Gastroesophageal sphincter (tissue), 4 donors: ENCODE measurements at places on chromosomes 16 and 17. TPM values are rescaled to one million over a fixed set of nuclear protein-coding genes. Genes with fewer than 3 reads are reported as not detected.

ANKRD40CL gene
- not detected for total RNA-seq

NECAB2 gene
- total RNA-seq, result not detected

TPSAB1 gene
- 86.2 TPM for total RNA-seq

SHMT1 gene
- total RNA-seq, result 23.0 TPM

TOP2A gene
- 0.96 TPM for total RNA-seq

NOG gene
- not detected for total RNA-seq

DNAAF8 gene
- 0.62 TPM for total RNA-seq

SLFN12L gene
- 1.9 TPM for total RNA-seq

DLX3 gene
- not detected for total RNA-seq

DNA sequence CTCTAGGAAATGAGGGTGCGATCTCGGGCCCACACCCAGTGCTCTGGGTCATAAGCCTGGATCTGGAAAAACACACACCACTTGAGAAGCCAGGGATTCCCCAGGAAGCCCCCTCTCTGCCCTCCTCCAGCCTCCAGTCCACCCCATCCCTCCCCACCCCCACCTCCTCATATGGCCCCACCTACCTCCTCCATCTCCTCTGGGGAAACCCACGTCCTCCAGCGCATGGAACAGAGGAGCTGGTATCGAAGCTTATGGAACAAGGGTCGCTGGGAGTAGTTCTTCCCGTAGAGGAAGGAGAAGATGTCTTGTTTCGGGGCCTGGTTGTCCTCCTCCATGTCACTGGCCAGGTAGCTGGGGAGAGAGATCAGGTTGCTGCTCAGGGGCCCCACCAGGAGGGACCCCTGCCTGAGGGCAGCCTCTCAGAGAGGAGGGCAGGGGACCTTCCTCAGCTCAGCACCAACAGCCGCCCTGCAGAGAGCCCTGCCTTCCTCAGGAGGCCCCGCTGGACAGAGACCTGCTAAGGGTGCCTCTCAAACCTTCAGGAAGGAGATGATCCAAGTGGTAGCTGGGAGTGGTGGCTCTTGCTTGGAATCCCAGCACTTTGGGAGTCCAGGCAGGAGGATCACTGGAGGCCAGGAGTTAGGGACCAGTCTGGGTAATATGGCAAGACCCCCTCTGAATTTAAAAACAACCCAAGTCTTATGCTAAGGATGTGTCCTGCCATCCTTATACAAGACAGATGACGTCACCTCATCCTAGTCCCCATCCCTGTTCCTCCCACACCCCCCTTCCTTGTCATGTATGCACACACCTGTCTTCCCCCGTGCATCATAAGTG lies 5.0 kb downstream of the SPDYE4 start:
- no peak overlapping the region for H3K4me3 ChIP-seq
- ATAC-seq, result no peak
- H3K4me1 ChIP-seq, result no peaks in the 10 kb centered on the region

DNA sequence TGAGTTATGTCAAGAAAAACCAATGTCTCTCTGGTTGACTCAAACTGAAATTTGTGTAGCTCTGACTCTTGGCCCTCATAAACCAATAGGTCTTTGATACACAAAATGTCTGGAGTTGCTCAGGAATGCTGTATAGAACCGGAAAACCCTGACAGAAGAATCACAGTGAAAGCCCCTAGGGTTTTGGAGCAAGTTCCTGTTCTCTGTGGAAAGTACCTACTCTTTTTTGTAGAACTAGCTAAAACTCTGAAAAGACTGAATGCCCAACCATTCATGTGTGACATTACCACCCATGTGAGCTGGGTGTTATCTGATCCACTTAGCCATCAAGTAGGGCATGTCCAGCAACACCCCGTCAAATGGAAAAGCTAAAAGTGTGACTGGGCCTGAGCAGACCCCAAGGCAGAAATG lies 28.8 kb downstream of the CCL4 start:
- no peak overlapping the region for H3K27ac ChIP-seq
- H3K4me1 ChIP-seq, result no peaks in the 10 kb centered on the region
- no peak for ATAC-seq
- peaks cover 35% of the 10 kb centered on the region for H3K27me3 ChIP-seq
- no peaks in the 10 kb centered on the region for H3K36me3 ChIP-seq
- no peak overlapping the region for H3K4me3 ChIP-seq

- no peak overlapping the region for H3K4me3 ChIP-seq
- H3K27ac ChIP-seq, result no peak overlapping the region
- H3K27me3 ChIP-seq, result no peaks in the 10 kb centered on the region
- H3K36me3 ChIP-seq, result peaks cover 34% of the 10 kb centered on the region
- H3K4me1 ChIP-seq, result no peaks in the 10 kb centered on the region
Observed at GRCh38 chr16:53636978-53637377, 66.7 kb downstream of the RPGRIP1L start.

GRCh38 chr16:4564661-4565267 lies 8.6 kb downstream of the C16orf96 start:
- no peak overlapping the region for H3K27ac ChIP-seq
- no peaks in the 10 kb centered on the region for H3K4me1 ChIP-seq
- H3K27me3 ChIP-seq, result no peaks in the 10 kb centered on the region

DNA sequence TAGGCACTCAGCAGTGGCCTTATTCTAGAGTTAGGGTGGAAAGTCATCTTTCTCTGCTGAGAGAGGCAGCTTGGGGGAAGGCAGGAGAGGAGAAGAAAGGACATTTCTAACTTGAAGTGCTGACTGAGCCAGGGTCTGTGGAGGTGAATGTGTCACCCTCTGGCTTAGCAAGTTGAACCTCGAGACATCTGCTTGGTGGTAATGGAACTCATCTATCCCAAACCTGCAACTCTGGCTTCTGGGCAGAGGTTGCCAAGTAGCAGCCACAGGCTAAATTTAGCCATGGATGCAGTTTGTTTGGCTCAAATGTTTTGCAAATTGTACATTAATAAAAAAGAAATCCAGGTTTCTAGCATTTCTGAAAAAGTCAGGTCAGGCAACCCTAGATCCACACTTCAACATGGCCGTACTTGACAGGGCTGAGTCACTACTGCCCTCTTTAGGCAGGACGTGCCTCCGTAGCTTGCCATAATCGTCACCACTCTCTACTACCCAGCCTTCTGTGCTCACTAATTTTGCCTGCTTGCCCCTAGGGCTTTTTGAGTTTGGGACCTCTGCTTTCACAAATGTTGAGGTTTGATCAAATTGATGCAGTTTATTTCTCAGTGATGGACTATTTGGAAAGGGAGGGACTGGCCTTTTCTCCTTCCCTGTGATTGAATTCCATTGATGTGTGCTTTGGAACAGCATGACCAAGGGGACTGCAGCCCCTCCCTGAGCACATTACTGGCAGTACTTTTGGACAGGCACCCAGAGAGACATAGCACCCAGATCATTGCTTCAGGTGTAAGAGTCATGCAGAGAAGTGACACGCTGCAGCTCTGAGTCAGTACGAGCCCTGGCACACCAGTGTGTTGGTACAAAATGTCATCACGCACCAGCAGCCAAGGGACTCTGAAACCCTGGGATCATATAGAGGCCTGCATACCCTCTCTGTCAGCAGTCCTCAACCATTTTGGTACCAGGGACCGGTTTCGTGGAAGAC lies 5.2 kb downstream of the CDH13 start:
- H3K27me3 ChIP-seq, result peaks cover 60% of the 10 kb centered on the region
- H3K27ac ChIP-seq, result no peak overlapping the region
- peaks cover 6% of the 10 kb centered on the region for H3K4me1 ChIP-seq
- no peak for ATAC-seq
- H3K4me3 ChIP-seq, result no peak overlapping the region

DNA sequence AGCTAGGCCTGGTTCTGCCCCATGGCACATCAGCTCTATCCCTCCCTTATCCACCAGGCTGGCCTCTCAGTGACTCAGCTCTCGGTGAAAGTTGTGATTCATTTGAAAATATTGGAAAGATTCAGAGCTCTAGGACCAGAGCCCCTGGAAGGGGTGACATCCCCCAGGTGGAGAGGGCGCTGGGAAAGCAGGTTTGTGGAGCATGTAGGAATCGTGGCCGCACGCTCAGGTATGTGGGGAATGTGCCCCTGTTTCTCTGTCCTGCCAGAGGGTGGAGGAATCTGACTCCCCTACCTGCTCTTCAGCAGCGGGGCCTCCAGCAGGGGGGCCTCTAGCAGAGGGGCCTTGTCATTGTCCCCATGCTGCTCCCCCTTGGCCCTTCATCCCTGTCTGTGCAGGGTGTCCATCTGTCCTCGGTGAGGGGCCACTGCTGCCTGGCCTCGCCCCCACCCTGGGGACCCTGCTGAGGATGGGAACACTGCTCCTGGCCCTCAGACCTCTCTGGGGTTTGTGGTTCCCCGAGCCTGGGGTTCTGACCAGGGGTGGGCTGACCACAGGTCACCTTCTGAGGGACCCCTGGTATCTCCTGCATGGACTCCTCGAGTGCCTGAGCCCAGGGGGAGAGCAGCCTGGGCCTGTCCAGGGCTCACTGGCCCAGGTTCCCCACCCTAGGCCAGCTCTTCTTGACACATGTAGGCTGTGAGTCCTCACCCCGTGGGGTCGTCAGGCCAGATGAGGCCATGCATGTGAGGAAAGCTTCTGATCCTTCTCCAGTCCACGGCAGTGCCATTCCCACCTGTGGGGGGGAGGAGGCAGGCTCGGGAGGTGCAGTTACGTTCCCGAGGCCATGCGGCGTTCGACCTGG lies 47.5 kb downstream of the NT5M start:
- H3K4me1 ChIP-seq, result no peaks in the 10 kb centered on the region
- H3K27ac ChIP-seq, result no peak overlapping the region
- no peaks in the 10 kb centered on the region for H3K36me3 ChIP-seq
- no peak for ATAC-seq

GRCh38 chr17:7034955-7035590 lies 742 bp upstream of the SLC16A13 start:
- peak overlapping the region; percentile 58 for H3K4me3 ChIP-seq
- no peaks in the 10 kb centered on the region for H3K36me3 ChIP-seq
- peak overlapping the region; percentile 78 for H3K27ac ChIP-seq
- peaks cover 19% of the 10 kb centered on the region for H3K4me1 ChIP-seq

DNA sequence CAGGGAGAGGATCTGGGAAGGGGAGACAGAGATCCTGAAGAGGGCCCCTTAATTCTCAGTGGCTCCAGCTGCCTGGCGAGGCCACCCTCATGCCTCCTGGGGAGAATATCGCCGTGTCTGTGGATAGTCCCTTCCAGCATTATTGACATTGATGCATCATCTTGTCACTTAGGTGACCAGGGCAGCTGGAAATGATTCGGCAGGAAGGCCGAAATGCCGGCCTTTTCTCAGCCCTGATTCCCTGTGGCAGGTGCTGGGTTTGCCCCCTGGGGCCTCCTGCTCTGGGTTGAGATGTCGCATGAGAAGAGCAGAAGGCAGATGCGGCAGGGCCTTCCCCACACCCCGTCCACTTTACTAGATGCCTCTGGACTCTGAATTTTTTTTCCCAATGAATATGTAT lies 89.5 kb downstream of the RAP1GAP2 start:
- H3K36me3 ChIP-seq, result no peaks in the 10 kb centered on the region
- H3K27ac ChIP-seq, result no peak overlapping the region
- no peaks in the 10 kb centered on the region for H3K4me1 ChIP-seq
- no peaks in the 10 kb centered on the region for H3K27me3 ChIP-seq

GRCh38 chr16:46673320-46674013 lies 15.5 kb downstream of the VPS35 start:
- peaks cover 100% of the 10 kb centered on the region for H3K36me3 ChIP-seq
- no peak overlapping the region for H3K27ac ChIP-seq
- H3K4me1 ChIP-seq, result no peaks in the 10 kb centered on the region
- H3K27me3 ChIP-seq, result no peaks in the 10 kb centered on the region

DNA sequence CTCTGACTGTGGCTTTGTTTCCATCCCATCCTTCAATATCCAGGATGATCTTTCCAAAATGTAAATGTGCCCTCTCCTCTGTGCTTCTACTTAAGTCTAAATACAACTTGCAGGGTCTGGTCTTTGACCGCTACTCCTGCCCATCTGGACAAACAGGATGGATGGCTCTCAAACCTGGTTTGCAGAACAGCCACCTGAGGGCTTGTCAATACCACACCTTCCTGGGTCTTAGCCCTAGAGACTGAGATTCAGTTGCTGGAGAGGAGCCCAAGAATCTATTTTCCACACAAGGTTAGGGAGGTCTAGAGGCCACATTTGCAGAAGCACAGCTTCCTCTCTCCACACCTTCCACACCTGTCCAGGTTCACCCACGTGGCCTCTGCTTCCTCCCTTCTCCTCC lies 1.9 kb upstream of the GRB7 start:
- no peak for ATAC-seq
- H3K27ac ChIP-seq, result no peak overlapping the region
- no peak overlapping the region for H3K4me3 ChIP-seq
- peaks cover 55% of the 10 kb centered on the region for H3K27me3 ChIP-seq

DNA sequence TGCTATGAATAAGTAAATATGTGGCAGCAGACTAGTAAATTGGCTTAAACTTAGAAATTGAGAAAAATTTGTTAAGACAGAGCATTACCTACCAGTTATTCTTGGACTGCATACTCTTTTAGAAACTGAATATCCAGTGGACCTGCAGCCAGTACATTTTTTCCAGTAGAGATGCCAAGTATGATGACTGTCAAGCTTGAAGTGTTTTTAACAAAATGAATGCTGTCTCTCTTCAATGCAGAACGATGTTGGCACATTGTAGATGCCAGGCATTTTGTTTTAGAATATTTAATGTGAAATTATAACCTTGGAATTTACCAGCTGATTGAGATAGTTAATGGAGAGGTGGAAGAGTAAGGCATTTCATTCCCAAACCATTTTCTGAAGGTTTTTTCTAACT lies 52.5 kb downstream of the NFAT5 start:
- no peak for ATAC-seq

DNA sequence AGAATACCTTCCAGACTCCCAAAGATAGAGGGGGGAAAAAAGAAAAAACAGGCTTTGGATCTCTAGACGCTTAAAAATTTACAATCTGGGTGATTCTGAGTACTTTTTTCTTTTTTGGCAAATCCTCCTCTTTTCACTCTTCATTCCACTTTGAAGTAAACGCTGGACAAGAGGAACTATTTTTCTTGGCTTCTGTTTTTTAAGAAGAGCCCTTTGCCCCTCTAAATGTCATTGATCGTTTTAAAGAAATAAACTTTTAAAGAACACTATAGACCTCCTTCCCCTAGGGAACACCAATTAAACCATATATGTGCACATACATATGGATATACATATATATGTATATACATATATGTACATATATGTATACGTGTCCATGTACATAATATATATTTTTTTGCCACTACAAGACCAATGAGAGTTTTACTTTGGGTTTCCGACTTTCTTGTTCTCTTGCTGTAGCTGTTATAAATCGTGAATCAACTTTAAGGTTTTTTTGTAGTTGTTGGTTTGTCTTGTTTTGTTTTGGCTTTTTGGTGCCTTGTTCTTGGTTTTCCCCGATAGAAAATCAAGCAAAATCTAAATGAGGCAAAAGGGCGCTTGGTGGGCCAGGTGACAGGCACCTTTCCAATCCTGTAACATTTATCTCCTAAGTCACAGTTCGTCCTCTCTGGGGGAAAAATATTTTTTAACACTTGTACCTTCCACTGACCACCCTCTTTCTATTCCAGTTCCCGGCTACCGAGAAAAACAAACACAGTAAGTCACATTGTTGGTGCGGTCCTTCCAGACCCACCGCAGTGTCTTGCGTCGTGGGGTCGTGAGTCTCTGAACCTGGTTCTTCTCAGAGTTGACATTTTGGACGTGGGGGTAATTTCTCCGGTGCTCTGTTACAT lies 4.4 kb downstream of the FOXF1 start:
- H3K27ac ChIP-seq, result peak overlapping the region; percentile 99
- H3K27me3 ChIP-seq, result peaks cover 23% of the 10 kb centered on the region
- no peaks in the 10 kb centered on the region for H3K36me3 ChIP-seq
- no peak for ATAC-seq
- H3K4me3 ChIP-seq, result peak overlapping the region; percentile 89
